ENCODE measurements at places on chromosomes 6 and 20.

DNA sequence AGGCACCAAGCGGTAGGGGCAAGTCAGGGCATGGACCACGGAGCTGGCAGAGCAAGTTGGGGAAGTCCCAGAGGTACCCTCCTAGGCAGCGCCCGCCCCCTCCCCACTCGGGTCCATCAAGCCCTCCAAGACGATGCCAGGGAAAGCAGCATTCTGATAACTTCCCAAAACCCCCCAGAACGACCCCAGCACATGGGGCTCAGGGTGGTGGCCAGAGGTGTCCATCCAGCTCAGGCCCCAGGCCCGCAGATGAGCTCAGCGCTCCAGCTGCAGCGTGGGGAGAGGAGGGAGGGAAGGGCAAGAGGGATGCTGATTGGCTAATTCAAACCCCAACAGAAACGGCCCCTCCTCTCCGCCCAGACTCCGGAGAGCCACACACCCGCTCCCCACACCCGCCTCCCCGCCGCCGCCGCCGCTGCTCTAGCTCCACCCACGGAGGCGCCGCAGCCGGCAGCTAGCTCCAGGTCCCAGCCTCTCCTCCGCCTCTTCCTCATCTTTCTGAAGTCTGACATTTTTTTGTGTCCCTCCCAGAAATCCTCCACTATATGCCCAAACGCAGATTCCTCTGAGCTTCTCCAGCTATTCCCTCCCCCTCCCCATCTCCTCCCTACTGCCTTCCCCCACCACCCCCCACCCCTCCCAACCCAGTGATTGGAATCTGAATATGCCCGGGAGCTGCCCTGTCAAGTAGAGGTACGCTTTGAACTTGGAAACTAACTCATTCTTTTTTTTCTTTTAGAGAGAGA, 40.3 kb upstream of the TLDC2 start:
- DNase-seq: peak; percentile 79

GRCh38 chr20:44422083-44422482, 53.6 kb upstream of the TTPAL start:
- DNase-seq: no peak

DNA sequence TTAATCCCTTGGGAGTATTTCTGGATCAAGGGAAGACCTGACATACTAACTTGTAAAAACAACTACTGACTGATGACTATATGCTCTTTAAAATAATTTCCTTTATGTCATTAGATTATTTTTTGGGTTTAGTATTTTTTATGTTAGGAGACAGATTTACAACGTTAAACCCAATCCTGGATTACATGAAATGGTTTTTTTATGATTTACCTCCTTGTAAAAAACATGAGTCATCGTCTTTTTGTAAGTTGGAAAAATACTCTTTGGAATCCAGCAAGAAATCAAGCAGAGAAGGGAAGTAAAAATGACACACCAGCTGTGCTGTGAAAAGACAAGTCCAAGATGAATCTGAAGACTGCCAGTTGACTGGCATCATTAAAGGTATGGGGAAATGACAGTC, 6.7 kb downstream of the STK4 start:
- no peak for DNase-seq

DNA sequence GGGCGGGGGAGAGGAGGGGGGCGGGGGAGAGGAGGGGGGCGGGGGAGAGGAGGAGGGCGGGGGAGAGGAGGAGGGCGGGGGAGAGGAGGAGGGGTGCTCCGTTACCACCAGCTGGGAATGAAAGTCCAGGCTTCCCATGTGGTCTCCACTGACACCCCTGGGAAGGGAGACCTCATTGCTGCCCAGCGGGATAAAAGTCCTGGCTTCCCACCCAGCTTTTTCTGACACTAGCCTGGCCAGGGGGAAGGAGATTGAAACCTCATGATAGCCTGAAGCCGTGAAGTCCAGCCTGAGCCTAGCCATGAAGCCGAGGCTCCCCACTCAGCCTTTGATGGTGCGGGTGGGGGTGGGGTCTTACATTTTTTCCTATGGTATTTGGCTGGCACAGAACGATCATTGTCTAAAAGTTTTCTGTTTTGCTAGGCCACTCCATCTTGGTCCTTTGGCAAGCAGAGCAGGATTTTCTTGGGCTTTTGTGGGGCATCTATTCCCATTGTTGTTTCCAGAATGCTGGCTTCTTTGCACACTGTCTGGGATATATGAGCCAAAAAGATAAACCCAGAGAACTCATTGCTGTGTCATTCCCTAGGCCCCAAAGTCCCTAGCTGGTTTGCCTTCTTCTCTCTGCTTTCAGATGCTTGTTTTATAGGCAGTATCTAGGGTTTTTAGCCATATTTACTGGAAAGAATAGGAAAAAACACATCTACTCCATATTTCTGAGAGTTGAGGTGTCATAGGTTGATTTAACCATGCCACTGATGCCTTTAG, 67.9 kb upstream of the RNF24 start:
- DNase-seq: no peak

DNA sequence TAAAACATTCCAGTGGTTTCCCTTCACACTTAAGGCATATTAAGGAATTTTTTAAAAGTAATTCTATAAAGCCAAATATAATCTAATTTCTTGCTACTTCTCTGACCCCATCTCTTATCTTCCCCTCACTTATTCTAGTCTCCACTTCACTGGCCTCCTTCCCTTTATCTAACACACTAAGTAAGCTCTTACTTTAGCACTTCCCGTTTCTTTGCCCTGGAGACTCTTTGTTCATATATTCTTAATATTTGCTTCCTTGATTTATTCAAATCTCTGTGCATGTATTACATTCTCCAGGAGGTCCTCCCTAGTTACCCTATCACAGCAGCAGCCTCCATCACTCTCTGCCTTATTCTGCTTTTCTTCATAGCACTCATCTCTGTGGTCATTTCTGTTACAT, 20.3 kb downstream of the GTPBP2 start:
- no peak for DNase-seq

- no peak for DNase-seq
Observed at GRCh38 chr6:152661776-152662175, 24.6 kb upstream of the SYNE1 start.

GRCh38 chr20:51469578-51470498, 72.7 kb downstream of the NFATC2 start:
- DNase-seq: no peak

DNA sequence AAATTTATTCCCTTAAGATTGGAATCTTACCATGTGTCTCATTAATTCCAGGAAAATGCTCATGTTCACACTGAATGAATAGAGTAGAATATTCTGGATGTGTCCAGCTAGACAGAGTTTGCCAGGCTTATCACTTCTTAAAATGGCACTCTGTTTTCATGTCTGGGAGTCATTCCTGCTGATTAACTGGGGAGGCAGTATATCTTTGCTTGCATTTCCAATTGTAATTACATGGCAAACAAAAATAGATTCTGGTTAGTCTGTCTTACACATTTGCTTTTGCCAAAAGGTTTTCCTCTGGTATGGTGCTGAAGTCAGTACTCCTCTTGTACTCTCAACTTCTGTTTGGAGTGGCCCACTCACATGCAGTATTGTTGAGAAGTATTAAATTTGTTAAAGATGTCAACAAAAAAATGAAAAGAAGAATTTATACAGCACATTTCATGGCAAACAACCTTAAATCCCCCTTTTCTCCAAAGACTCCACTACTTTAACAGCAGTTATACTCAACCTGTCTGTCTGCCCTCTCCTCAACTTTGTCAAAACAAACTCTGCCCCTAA, 70.2 kb downstream of the TENT5A start:
- DNase-seq: no peak

DNA sequence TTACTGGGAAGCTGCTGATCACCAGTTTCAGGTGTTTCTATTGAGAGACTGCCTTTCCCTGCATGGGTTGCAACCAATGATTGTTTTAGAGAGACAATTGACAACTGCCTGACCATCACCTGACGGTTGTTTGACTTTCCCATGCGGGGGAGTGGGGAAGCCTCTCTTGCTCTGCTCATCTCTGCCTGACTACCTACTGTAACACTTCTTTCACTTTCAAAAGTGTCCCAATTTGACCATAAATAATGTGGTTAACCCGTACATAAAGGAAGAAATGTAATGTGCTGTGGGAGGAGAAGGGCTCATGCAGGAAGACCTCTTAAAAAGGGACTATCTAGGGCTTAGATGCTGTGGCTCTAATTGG, 122.1 kb upstream of the PHACTR1 start:
- DNase-seq: no peak

DNA sequence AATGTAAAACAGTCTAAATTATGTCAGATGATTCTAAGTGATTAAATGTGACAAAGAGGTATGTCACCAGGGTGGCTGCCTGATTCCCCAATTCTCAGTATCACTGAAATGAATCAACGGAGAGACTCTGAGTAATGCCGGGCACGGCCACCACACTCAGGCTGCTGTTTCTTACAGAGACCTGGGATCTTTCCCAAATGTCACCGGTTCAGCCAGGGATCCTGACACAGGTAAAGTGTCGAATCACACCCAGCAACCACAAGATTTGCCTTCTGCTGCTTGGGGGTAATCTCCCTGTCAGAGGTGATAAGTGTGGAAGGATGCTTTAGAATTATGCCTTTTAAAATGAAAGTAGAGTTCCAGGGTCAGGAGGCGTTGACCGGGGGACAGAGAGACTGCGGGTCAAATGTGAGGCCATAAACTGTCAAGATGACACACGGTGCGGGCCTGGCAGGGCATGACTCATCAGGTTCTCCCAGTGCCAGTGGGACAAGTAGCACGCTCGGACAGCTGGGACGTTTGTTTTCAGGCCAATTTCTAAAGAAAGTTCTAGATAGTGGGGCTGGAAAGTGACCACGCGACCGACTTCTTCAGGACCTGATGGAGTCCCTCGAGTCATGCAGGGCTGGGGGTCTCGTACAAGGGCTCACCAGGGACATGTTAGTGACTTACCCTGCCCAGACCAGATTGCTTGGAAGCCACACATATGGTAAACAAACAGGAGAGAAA, 48.9 kb downstream of the PRDM1 start:
- no peak for DNase-seq

- DNase-seq: no peak
Observed at GRCh38 chr6:88370127-88370710, 204.1 kb upstream of the CNR1 start.

DNA sequence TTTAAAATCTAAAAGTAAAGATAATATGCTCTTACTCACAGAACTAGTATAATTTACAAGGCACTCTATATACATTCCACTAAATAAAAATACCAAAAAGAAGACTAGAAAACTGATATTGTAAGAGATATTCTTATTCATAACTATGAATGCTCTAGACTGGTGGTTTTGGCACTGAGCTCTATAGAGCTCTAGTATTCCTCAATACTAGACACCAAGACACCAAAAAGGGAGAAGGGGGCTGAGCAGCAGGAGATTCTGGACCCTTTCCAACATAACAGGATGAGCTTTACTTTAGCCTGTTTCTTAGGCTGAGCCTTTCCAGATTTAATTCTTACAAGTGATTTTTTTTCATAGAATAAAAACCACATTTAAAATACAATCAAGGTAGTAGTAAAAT, 173.6 kb downstream of the COL21A1 start:
- no peak for DNase-seq

GRCh38 chr6:32883789-32884188, 29.8 kb downstream of the PSMB9 start:
- no peak for DNase-seq

GRCh38 chr6:83086751-83087150, 19.3 kb downstream of the DOP1A start:
- DNase-seq: no peak

DNA sequence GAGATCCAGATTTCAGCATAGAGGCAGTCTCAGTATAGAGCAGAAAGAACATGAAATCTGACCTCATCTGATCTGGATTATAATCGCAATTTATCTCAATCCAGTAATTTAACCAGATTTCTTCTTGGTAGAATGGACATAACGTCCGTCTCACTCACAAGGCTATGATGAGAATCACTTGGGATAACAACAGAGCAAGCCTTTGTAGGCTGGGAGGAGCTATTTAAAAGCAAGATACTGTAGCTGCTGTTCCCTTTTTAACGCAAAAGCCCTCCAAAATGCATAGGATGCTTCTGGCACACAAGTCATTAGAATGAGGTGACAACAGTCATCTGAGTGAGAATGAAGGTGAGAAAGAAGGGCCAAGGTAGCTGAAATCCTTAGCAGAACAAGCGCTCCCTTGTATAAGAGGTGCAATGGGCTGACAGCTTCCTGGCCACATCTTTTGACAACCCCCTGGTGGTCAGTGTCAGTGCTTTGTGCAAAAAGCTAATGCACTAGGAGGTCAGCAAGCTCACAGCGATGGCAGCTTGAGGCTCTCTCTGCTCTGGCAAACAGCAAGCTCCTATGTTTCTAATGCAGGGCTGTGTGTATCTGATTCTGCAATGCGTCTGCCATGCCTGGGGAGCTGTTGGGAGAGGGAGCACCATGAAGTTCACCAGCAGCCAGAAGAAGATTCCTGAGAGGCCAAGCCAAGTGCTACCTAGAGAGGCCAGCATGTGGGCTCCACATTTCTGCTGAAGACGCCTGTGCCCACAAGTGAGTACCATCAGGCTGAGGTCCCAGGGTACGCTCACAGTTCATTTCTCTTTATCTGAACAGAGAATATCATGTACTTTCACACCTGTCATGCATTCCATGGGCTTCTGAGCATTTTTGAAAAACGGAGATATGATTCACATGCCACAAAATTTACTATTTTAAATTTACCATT, 16.2 kb downstream of the METTL24 start:
- peak; percentile 53 for DNase-seq

GRCh38 chr6:14521141-14521540, 403.6 kb downstream of the CD83 start:
- no peak for DNase-seq

DNA sequence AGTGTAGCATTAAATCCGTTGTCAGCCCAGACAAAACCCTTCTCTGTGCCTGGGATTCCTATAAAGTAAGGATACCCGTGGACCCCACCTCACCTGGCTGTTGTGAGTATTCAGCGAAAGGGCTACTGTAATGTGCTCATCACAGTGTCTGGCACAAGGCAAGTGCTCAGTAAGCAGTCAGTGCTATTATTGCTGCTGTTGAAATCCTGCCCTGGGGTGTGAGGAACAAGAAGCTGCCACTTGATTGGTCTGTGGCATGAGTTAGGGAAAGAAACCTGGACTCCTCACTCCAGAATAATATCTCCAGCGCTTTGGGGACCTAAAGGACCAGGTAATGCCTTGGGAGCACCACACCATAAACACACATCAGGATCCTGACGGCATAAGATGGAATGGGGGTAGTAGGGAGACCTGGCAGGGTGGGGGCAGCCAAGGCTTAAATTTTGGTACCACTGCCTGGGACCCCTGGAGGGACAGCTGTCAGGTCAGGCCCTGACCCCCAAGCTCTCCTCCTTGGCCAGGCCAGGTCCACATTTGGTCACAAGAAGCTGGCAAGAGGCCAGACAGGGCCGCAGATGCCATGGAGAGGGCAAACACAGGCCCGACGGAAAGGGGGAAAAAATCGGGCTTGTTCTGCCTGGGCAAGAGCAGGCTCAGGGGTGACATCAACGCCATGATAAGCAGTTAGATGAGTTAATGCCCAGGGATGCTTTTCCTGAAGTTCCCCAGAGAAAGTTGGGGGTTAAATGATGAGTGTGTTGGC, 66.5 kb downstream of the MRPL14 start:
- no peak for DNase-seq

GRCh38 chr6:166861304-166861703, 95.0 kb downstream of the RNASET2 start:
- DNase-seq: no peak
